Fibroblast of skin of scalp (primary cell): ENCODE measurements at places on chromosomes 7 and 10.

DNA sequence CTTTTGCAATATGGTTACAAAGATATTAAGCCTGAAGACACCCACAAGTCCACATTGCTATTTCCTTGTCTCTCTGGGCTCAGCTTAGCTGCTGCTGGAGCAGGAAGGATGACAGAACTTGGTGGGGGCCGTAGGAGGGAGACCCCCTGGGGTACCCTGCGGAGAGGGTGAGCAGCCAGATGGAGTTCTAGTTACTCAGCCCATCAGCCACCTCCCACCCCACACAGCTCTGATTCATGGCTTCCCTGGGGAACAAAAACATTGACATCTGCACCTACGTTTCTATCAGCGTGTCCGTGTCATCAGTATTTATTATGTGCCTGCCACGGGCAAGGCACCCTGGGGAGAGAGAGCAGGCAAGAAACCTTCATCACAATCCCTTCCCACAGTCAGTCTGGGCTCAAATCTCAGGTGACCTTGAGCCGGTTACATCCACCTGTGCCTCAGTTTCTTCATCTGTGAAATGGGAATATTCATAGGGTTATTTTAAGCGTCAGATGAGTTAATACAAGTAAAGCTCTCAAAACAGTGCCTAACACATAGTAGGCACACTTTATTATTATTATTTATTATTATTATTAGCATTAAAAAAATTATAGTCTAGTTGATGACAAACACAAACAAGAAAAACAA, 131.5 kb downstream of the C10orf105 start:
- peak; percentile 66 for DNase-seq

- DNase-seq = no peak
Measured at GRCh38 chr7:139382439-139382838, 22.7 kb downstream of the LUC7L2 start.

DNA sequence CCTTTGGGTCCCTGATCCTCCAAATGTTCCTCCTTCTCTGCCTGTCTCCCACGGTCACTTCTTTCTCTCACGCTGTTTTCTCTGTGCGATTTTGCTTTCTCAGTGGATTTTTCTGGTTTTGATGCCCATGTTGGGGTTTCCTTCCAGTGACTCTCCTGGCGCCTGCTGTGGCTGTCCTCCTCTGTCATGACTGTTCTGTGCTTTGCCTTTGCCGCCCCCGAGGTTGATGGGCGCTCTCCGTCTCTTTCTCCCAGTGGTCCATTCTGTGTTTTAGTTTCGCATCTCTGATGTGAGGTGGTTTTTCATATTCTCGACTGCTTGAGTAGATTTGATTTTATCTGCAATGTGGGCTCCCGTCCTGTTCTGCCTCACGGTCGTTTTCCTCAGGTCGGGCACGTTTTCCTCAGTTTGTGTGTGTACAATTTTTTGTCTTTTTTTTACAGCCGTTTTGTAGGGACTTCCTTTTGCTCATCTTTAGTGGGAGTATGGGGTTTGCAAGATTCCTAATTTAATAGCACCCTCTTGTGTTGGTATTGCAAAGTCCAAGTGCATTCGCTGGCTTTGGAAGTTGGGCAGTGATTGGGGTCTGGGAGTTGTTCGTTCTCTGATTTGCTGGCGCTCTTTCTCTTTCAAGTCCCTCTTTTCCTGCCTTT, 100.0 kb downstream of the INPP5A start:
- DNase-seq = peak; percentile 73

- DNase-seq = no peak
Measured at GRCh38 chr7:73519867-73520672, 2.0 kb downstream of the BAZ1B start.

DNA sequence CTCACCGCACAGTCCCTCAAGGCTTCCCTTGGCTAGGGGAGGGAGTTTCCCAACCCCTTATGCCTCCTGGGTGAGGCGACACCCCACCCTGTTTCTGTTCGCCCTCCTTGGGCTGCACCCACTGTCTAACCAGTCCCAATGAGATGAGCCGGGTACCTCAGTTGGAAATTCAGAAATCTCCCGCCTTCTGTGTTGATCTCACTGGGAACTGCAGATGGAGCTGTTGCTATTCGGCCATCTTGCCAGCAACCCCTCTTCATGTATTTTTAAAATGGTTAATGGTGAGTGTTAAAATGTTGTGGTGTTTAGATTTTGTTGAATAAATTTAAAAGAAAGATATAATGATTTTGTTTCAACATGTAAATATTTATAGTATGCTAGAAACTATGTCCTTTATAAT, 22.0 kb downstream of the UMAD1 start:
- peak; percentile 13 for DNase-seq

DNA sequence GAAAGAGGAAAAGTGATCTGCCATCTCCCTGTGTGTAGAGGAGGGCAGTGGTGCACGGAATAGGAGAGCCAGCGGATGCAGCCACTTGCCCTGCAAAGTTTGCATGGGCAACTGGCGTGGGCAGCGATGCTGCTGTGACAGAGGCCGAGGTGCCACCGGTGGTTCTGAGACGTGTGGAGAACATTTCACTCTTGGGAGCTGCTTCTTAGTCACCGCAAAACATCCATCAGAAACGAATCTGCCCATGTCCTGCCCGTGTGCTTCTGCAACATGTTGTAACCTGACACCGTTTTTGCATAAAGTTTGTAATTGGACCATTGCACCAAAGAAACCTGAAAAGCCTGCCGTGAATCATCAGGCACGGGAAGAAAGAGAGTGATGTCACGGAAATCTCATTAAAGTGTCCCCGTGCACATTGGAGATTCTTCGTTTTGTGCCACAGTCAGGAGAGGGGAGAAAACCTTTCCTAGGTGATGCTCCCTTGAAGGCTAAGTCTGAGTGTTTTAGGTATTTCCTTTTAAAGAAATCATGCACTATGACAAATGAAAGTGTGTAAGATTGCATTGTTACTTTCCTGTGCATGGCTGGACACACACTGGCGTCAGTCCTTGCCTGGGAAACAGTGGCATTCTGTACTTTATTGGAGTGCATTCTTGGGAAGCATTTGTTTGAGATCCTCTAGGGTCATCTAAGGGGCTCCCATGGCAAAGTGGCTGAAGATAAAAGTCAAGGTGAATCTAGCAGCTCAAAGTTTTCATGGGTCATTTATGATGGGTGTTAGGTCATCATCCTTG, 302.6 kb downstream of the KLF6 start:
- peak; percentile 90 for DNase-seq

- DNase-seq = no peak
Measured at GRCh38 chr10:94591461-94592205, 46.0 kb downstream of the HELLS start.

DNA sequence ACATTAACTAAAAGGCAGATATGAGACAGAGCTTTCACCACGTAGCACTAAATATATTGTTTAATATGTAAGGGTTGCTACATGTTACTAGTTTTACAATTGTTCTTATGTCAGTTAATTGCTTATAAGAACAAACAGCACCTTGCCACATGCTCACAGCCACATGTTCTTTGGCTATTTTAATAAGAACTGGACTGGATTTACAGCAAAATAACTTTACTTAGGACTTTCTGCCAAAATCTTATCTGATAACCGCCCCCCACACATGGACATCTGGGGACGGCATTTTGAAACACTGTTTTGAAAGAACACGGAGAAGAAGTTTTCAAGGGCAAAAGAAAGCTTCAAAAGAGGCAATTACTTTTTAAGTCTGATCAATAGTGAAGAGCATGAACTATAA, 45.3 kb downstream of the JAZF1 start:
- DNase-seq = no peak

- DNase-seq = no peak
Measured at GRCh38 chr7:155722118-155722517, 77.7 kb downstream of the RBM33 start.

DNA sequence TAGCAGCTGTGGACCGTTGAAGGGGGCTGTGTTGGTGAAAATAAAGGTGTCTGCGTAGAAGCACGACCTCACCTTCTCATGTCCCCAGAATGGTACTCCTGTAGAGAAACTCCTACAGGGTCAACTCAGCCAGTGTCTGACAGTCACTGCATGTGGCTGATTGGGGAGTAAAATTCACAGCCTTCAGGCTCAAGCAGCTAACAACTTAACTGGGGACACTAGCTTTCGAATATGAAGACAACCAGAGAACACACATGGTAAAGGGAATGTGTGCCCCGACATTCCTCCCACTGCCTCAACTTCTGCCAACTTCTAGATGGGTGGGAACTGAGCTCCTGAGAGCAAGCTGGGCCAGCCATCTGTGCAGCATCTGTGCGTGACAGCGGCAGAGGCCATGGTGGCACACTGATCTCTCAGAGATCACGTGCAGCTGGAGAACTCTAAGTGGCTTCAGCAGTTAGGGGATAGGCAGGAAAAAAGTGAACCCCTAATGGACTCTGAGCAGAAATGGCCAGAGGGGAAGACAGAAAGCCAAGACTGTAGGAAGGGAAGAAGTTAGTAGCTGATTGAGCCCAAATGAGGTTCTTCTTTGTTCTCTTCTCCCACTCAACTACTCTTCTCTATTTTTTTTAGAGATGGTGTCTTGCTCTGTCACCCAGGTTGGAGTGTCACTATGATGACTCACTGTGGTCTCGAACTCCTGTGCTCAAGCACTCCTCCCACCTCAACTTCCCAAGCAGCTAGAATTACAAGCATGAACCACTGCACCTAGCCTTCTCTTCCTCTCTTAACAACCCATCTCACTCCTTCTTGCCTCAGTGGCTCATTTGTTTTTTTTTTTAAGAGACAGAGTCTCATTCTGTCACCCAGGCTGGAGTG, 280.8 kb downstream of the ZEB1 start:
- DNase-seq = no peak

DNA sequence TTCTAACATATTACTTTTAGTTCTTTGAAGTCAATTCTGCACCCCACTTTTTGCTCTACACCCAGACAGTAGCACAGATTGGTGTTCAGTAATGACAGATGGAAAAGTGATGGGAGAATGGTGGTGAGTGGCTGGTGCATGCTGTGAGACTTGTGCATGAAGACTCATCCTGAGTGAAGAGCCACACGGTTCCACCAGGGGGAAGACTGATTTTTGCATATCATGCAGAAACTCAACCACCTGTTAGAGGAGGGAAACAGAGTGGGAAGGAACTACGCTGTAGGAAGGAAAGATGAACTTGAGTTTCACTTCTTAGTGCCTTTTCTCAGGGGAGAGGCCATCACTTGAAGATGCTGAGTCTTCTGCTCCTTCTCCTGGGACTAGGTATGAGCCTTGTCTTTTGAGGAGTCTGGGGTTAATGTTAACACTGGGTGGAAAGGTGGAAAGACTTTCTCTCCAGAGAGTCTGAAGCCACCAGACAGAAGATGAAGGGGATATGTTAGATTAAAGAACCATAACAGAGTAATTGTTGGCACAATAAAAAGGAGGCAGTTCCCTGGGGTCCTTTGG, 9.3 kb upstream of the PRSS1 start:
- DNase-seq = no peak

GRCh38 chr7:41955893-41956675, 253.2 kb upstream of the INHBA start:
- peak; percentile 99 for DNase-seq
